ENCODE measurements at places on chromosomes 3 and 15. TPM values are rescaled to one million over a fixed set of nuclear protein-coding genes. Genes with fewer than 3 reads are reported as not detected.

CHST13 gene
- total RNA-seq, result 0.34 TPM

SLC51A gene
- not detected for total RNA-seq

TMEM108 gene
- 4.8 TPM for total RNA-seq

CDAN1 gene
- total RNA-seq, result 18.7 TPM

XPC gene
- 33.4 TPM for total RNA-seq

NANOGP8 gene
- total RNA-seq, result 1.5 TPM

XCR1 gene
- total RNA-seq, result not detected

CELF6 gene
- 0.19 TPM for total RNA-seq

CLASP2 gene
- 125 TPM for total RNA-seq

GOLGA8A gene
- total RNA-seq, result 79.7 TPM

SYNM gene
- 0.97 TPM for total RNA-seq

SNX22 gene
- 6.4 TPM for total RNA-seq

PRSS50 gene
- total RNA-seq, result 1.9 TPM

ROPN1 gene
- total RNA-seq, result not detected

MINDY4B gene
- total RNA-seq, result not detected

HAUS2 gene
- 42.9 TPM for total RNA-seq

GPR27 gene
- 18.3 TPM for total RNA-seq

ZCWPW2 gene
- 0.60 TPM for total RNA-seq

MOBP gene
- not detected for total RNA-seq

ST8SIA2 gene
- 13.6 TPM for total RNA-seq

MAGEF1 gene
- 88.1 TPM for total RNA-seq

VGLL3 gene
- 1.8 TPM for total RNA-seq

ALPK3 gene
- total RNA-seq, result 9.5 TPM

CHRM5 gene
- not detected for total RNA-seq

Data from neural progenitor cell (in vitro differentiated cells).